ENCODE measurements at places on chromosomes 13 and 19. TPM values are rescaled to one million over a fixed set of nuclear protein-coding genes. Genes with fewer than 3 reads are reported as not detected.
A peak's percentile ranks its signal among the peaks of the same experiment; 100 is the strongest.

DNA sequence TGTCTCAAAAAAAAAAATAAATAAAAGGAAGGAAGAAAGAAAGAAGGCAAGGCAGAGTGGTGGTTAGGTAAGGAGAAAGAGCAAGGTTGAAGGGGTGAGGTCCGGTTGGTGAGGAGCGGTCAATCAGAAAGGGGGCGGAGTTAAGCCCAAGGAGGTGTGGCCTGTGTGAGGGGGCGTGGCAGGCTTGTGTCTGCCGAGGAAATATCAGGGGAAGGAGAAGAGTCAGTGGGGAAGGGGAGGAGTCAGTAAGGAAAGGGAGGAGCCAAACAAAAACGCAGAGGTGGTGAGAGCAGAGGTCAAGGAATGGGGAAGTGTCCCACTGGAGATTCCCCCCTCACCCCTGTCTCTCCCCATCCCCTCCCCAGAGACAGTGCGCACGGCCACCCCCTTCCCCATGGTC is 5.9 kb downstream of the CACNG7 start:
- DNase-seq = no peak

GRCh38 chr19:2330632-2331284 is 2.3 kb downstream of the SPPL2B start:
- DNase-seq = no peak

DNA sequence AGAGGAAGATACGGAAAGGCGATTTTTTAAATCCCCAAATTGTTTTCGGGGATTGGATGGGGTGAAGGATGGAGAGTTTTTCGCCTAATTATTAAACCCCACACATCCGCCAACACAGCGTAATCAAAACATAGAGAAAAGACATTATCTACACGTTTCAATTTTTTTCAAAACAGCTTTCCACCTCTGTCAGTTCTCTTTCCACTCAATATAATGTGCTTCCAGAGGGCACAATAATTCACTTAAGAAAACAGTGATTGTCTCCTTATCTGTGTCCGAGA is 435 bp upstream of the OBI1 start:
- DNase-seq = peak; percentile 19

GRCh38 chr13:114145256-114145655 is 12.8 kb upstream of the RASA3 start:
- no peak for DNase-seq

CFD gene
- 25.8 TPM for total RNA-seq

ERFL gene
- total RNA-seq = not detected

CCNA1 gene
- total RNA-seq = 0.09 TPM

ZNF541 gene
- total RNA-seq = 0.27 TPM

DNAJB1 gene
- total RNA-seq = 54.7 TPM
